ENCODE measurements at places on chromosomes 12 and 14.

DNA sequence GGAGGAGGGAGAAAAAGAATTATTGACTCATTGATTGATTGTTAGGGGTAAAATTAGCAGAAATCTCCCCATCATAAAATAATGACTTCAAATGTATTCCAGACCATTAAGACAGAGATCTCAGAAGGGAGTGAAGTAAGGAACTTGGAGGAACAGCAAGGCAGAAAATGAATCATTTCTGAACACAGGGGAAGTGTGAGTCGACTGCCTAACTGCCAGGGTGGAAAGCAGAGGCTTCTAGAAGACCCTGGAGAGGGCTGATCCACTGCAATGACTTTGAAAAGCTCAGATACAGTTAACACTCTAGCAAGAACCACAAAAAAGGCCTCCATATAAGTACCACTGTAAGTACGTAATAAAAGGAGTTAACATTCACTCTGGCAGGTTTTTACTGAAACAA, 9.7 kb downstream of the GLTP start:
- DNase-seq, result peak; percentile 24

GRCh38 chr12:108730365-108731104, 783 bp downstream of the CORO1C start:
- DNase-seq, result peak; percentile 89

- no peak for DNase-seq
Measured at GRCh38 chr14:105059925-105060565, 5.2 kb downstream of the GPR132 start.

DNA sequence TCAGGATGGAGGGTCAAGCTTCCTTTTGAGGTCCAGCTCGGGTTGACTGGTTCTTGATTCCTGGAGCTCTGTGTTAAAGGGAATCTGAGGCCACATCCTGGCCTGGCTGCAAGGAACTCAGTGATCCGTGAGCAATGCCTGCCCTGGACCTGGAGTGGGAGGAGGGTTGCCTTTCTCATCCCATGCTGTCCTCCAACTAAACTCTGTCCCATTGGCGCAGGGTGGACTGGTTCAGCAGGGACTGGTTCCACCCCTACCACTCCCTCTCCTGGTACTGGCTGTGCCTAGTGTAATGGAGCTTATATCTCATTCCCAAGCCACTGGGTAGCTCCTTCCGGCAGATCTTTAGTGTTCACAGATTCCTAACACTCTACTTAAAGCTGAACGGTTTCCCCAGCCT, 3.9 kb upstream of the CMKLR1 start:
- DNase-seq, result no peak

GRCh38 chr14:36256126-36256801, 64.2 kb downstream of the MBIP start:
- peak; percentile 29 for DNase-seq
